ENCODE measurements at places on chromosomes 16 and 17.

DNA sequence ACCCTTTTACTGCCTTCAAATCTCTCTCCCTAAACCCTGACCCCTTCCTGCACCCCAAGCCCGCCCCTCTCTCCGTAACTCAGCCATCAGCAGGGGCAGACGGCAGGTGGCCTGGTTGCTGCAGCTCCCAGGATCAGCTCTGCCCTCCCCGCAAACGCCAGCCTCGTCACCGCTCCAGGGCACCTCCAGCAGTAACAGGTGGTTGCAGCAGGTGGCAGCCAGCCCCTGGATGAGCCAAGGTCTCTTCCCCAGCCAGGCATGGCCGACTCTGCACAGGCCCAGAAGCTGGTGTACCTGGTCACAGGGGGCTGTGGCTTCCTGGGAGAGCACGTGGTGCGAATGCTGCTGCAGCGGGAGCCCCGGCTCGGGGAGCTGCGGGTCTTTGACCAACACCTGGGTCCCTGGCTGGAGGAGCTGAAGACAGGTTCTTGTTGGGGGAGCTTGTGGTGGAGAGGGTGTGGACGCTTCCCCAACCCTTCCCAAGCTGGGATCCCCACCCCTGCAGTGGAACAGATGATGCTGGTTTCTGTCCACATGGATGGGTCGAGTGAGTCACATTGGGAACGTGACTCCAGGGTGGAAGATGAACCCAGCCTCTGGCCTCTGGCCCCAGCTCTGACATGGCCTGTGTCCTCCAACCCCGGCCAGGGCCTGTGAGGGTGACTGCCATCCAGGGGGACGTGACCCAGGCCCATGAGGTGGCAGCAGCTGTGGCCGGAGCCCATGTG, 558 bp downstream of the HSD3B7 start:
- no peak for DNase-seq

DNA sequence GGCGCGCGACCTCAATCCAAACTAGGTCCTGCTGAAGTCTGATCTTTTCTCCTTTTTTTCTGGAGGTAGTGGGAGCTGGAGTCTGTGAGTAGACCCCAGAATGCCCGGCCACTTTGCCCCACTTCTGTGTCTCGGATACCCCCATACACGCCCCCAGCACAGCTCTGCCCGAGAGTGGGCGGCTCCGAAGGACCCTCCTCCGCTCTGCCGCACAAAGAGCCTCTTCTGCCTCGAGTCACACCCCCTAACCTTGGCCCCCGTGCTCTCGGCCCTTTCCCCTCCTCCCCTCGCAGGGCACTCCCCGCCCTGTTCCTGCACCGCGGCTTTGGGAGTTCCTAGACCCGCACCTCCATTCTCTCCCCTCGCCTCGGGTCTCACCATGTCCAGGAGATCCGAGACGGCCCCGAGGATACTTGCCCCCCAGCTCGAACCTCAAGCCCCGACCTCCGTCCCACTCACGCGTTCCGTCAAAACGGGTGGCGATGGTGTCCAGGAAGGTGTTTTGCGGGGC, 476 bp downstream of the KCNH4 start:
- no peak for DNase-seq

DNA sequence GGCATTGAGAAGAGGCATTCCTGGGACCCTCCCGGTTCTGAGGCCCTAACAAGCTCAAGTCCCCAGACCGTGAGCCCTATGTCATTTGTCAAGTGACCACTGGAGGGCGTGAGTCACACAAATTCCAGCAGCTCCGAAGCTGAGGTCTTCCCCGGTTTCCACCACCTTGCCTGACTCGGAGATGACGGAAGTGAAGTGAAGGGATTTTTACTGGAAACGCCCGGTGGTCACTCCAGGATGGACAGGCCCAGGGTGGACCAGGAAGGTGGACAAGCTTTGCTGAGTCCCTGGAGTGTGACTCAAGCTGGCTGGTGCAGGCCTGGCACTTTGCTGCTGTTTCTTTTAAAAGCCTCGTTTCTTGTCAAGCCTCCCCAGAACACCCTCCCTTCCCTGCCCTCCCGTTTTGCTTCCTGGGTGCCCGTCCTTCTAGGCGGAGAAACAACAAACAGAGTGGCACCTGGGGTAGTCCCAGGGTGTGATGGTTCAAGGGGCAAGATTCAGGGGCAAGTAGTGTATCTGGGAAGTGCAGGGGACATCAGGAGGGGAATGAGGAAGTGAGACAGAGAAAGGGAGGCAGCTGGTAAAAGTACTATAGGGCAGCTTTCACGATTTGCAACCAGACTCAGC, 5.3 kb upstream of the NOS2 start:
- DNase-seq: peak; percentile 92

DNA sequence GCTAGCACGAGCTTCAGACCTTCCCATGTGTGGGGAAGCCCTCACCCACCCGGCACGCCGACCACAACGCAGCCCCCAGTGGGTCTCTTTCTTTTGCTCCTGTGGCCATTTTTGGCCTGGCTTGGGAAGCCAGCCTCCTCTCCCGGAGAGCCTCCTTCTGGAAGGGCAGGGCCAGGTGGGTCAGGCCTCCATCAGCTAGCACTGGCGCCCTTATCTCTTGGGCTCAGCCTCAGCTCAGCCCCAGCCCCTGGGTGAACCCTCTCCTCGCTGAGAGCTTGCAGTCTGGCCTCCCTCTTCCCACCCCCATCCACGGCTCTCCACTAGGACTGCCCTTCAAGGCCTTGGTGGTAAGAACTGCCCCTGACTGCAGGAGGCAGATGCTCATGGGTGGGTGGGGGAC, 14.7 kb upstream of the JPH3 start:
- no peak for DNase-seq

DNA sequence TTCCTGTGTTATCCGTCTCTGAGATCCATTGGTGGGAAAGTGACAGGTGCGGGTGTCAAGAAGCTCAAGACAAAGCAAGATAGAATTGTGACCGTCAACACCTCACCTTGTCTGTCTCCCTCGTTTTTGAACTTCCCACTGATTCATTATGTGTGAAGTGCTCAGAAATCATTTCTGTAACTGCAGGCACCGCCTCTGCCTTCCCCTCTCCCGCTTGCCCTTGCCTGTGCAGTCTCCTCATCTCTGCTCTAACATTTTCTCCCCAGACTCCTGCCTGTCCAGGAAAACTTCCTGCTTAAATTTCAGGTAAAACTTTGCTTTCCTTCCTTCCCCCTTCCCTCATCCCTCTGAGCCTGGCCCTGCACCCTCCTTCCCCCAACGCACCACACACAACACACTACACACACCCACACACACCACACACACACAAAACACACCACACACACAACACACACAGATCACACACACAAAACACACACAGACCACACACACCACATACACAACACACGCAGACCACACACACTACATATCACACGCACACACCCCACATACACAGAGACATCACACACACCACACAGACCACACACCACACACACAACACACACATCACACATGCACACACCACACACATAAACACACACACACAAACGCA, 25.7 kb downstream of the CALB2 start:
- no peak for DNase-seq

DNA sequence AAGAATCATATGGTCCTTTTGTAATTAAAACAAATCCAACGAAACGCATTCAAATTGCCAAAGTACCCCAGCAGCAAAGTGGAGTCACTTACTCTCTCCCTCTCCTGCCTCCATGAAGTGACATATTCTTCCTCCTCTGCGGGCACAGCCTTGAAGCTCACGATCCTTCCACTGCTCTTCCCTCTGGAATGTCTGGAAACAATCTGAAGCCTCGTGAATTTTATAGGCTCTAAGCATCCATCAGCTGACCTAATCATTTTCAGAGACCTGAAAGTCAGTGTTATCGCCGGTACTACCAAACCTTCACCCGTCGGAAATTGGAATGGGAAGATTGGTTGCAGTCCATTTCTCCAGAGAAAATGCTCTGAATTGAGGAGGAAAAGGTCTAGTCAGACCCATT, 134.5 kb upstream of the FOXF1 start:
- DNase-seq: no peak

- no peak for DNase-seq
Measured at GRCh38 chr17:81695211-81695610, 8.0 kb upstream of the MRPL12 start.

- DNase-seq: no peak
Measured at GRCh38 chr17:74786431-74787055, 10.4 kb upstream of the NAT9 start.

- peak; percentile 90 for DNase-seq
Measured at GRCh38 chr17:82065638-82066303, at the start of gene DUS1L. Gene DUS1L (minus strand): TSS chr17:82065804. CDS start chr17:82065059, 745 bp downstream.

DNA sequence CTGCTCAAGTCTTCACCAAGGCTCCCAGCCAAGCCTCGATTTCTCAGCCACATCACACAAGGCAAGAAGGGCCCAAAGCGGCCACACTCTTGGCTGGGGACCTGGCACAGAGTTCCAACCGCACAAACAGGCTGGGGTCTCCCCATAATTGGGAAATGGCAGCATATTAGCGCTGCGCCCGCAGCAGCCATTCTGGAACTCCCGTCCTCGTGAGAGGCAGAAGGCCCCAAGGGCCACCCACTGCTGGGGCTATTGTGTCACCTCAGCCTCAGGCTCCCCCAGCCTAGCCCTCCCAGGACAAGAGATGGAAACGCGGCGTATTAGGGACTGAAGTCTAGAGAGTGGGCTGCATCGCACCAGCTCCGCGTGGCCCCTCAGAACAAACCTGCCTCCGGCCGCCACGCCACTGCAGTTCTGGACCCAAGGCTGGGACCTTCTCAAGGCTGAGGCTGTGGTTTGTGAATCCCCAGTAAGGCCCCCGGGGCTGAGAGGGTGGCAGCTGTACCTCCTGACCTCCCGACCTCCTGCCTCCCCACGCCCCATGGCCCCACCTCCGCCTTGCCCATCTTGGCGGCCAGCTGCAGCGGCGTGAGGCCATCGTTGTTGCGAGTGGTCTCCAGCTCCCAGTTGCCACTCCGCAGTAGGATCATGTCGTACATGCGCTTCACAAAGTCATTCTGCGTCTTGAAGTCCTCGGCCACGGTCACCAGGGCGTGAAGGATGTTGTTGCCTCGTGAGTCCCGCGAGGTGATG, 25.3 kb downstream of the TRPV3 start:
- DNase-seq: no peak

- DNase-seq: no peak
Measured at GRCh38 chr17:74805591-74805991, 29.4 kb upstream of the NAT9 start.

DNA sequence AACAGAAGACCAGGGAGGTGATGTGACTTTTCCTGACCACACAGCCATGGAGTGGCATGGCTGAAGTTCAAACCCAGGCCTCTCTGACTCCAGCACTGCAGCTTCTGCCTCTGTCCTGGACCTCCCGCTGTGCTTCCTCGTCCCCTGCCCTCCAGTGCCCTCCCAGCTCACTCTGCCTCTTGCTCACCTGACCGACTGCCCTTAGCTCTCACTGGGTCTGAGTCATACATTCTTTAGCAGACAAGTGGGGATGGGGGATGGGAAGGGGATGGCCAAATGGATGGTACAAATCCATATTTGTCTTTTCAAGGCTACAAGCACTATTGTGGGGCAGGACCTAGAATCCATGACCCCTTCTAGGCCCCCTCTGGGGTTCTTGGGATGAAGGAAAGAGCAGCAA, 33.0 kb downstream of the PITPNM3 start:
- DNase-seq: no peak

DNA sequence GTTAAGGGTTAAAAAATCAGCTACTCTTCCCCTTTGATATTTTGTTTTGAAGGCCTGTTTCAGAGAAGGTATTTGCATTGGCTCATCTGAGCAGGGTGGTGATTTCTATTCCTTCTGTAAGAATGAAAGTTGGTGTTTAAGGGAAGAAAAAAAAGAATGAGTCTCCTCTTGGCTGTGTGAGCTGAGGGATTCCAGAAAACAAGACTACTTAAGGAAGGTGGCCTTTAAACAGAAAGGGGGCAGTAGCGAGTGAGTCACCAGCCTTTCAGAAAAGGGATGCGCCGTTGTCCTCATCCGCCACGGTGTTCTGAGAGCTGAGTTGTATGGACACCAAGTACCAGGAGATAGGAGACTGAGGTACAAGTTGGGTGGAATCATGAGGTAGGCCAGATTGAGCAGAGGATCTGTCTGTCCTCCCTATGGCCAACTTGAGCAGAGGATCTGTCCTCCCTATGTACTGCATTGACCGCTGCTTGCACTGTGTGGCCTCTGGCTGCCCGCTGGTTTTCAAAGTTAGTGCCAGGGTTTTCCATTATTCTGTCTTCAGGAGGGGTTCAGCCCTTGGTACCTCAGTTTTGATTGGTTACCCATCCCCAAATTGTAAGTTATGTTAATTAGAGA, 8.2 kb downstream of the PRKCA start:
- no peak for DNase-seq

DNA sequence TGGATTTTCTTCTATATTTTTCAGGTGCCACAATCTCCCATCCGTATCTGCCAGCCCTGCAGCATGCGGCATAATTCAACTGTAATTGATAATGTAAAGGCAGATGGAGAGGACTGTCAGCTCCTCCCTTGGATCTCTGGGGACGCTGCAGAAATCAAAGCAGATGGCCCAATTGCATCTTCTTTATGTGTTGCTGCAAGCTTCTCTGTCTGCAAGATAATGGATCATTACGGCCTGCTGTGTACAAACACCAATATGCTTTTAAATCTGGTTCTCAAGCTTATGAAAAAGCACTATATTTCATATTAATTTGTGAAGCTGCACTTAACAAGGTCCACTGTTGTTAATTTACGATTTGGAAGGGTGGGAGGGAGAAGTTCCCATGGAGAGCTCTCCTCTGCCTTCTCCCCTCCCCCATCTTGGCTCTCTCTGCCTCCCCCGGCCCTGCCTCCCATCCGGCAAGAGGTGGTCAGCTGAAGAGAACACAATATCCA, 607.5 kb downstream of the TOX3 start:
- no peak for DNase-seq

DNA sequence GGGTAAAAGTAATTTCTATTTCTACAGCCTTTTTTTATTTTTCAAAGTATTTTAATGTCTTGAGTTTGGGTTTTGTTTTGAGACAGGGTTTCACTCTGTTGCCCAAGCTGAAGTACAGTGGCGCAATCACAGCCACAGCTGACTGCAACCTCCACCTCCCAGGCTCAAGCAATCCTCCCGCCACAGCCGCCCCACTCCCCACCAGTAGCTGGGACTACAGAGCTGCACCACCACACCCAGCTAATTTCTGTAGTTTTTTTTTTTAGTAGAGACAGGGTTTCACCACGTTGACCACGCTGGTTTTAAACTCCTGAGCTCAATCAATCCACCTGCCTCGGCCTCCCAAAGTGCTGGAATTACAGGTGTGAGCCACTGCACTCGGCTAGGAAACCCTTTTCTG, 44.0 kb downstream of the TUBD1 start:
- peak; percentile 71 for DNase-seq

- no peak for DNase-seq
Measured at GRCh38 chr16:69555437-69555836, 10.3 kb upstream of the NFAT5 start.
